ENCODE measurements at places on chromosomes 13 and 19.
A peak's percentile ranks its signal among the peaks of the same experiment; 100 is the strongest.

- DNase-seq = peak; percentile 29
Observed at GRCh38 chr19:708154-709143, at the start of gene PALM. TSS of gene PALM (plus strand) at chr19:708935. CDS start at chr19:709147, 212 bp downstream.

DNA sequence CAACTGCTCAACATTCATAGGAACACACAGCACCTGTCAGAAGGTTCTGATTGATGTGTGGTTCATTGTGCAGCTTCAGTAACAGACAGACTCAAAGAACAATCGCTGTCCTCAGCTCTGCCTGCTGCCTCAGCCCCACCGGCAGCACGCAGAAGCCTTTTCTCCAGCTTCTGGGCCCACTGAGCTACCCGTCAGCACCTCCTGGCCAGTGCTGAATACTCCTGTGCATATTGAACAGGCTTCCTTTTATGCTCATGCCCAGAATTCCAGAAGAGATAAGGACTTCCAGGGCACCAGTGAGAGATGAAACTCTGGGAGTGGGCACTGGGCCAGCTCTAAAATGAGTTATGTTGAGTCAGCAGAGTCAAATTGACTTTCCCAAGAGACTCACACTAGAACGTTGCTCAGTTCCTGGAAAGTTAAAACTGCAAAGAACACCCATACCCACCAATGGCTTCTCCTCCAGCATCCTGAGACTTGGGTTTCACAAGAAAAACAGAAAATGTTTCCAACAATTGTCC, 119.3 kb downstream of the COL4A1 start:
- no peak for DNase-seq

GRCh38 chr13:19089315-19089714, 92.3 kb downstream of the TUBA3C start:
- no peak for DNase-seq

DNA sequence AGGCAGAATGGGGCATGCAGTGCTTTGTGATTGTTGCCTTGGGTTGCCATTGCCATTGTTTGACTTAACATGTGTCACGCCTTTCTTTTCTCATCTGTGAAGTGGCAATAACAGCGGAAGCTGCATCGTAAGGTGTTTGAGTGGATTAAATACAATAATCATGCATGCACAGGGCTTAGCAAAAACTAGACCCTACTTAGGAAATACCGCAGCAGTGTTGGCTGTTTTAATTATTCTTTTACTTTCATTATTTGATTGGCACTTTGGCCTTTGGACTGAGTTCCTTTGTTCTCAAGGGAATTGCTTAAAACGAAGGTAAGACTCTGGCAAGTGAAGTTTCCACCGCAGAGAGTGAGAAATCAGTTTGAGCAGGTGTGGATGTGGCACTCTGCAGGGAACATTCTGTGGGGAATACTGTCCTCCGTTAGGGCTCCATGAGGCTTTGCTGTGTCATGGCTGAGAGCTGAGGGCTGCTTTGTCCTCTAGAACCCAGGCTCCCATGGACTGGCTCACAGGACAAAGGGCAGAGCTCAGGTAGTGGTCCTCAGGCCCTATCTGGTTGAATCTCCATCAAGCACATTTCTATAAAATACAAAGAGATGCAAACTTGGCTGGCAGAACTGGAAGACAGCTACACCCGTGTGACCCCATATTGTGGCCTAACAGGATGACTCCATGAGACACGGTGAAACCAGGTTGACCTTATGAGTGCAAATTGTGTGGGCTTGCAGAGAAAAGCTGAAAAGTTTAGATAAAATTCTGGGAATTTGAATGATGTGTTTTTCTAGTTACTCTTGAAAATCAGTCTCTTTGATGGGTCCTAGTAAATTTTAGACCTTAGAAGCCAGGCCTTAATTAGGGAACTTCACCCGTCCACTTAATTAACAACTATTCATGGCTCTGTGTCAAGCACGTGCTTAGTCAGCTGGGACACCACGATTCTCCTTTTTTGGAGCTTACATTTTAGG, 407.2 kb downstream of the KCNRG start:
- no peak for DNase-seq

- DNase-seq = no peak
Observed at GRCh38 chr13:76816394-76816793, 69.8 kb downstream of the KCTD12 start.

DNA sequence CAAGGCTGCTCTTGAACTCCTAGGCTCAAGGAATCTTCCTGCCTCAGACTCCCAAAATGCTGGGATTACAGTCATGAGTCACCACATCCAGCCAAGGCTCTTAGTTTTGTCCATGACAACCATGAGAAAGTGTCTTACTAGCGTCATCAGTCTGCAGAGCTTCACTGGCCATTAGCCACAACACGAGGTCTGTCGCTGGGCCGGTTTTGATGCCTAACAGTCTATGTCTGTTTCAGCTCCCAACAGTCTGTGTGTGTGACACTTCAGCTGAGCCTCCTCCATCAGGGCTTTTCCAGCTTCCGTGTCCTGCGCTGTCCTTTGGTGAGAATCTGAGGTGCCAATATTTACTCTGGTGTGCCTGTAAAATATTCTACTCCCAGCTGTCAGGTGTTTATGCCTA, 47.6 kb downstream of the CEP89 start:
- no peak for DNase-seq

DNA sequence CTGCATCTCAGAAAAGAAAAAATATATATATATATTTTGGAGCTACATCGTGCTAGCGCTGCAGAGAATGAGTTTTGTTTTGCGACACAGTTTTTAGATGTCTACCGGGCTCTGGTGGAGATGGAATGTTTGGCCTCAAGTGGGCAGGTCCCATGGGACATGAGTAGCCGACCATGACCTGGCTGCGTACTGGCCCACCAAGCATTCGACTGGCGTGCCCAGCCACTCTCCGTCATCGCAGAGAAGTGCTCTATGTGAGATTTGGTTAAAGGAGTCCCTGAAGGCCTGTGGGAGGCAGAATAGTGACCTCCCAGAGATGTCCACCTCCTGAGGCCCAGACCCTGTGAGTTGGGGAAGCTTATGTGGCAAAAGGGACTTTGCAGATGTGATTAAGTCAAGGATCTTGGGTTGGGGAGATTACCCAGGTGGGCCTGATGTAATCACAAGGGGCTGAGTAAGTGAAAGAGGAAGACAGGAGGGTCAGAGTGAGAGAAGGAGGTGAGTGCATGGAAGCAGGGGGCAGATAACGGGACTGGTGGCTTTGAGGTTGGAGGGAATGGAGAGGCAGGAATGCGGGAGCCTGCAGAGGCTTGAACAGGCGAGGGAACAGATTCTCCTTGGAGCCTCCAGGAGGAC, 821 bp upstream of the LILRB4 start:
- DNase-seq = no peak

DNA sequence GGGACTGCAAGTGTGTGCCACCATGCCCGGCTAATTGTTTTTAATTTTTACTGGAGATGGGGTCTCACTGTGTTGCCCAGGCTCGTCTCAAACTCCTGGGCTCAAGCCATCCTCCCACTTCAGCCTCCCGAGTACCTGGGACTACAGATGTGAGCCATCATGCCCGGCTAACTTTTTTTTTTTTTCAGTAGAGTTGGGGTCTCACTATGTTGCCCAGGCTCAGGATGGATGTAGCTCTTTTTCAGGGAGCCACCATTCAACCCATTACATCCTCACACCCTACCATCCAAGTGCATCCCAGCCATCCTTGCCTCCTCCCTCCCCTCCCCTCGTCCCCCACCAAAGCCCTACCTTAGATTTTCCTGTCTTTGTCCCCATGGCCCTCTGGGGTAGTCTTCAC, 14.9 kb downstream of the CELF5 start:
- no peak for DNase-seq

DNA sequence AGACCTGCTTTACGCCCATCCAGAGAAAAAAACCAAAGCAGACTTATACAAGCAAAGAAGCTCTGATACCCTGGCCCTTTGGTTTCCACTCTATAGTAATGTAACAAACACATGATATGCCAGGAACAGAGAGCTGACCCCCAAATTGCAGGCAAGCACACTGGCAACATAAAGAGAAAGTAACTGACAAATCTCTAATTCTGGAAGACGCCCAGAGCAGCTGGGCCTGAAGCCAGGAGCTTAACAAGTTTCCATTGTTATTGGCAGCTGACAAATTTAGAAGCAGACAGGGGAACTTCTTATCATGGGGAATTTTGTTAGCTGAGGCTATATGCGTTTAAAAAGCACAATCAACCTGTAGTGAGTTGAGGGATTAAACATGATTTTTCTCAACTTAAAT, 158.0 kb downstream of the DLEU7 start:
- DNase-seq = peak; percentile 16

DNA sequence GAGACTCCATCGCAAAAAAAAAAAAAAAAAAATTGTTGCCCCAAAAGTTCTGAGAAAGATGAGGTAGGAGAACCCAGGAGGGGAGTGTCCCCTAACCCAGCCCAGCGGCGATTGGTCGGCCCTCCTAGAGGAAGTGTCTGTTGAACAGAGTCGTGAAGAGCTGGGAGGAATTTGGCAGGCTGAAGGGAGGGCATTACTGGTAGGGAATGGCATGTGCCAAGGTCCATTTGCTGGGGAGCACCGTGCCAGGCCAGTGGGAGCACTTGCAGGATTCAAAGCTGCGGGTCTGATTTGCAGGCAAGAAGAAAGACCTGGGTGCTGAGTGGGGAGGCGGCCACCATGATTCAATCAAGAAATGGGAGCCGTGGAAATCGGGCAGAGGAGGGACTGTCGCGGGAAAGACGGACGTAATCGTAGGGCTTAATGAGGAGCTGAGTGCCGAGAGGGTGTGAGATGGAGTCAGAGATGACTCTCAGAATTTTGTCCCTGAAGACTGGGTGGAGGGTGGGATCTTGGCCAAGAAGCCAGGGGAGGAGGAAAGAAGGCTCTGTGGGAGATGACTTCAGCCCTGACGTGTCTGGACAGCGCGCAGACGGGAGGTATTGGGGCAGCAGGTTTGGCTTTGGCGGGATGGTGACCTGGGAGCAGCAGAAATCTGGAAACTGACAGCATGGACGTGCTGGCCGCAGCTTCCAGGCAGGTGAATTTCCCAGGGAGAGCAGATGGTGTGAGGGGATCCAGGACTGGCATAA, 15.4 kb downstream of the CERS4 start:
- no peak for DNase-seq

DNA sequence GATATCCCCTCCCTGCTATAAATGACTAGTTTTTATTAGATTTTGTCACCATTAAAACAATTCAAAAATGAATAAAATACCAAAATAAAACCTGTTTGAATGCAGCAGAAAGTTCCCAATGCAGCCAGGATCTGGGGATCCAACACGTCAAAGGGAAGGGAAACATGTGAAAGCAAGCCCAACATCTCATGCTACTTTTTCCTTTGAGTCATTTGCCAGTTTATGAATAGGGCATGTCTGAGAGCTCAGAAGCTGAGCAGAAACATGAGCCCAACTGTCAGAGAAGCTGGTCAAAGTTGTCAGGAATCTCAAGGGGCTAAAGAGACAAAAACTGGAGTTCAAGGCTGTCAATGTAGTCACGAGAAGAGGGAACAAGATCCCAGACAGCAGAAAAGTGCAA, 526.4 kb downstream of the KLF5 start:
- no peak for DNase-seq

DNA sequence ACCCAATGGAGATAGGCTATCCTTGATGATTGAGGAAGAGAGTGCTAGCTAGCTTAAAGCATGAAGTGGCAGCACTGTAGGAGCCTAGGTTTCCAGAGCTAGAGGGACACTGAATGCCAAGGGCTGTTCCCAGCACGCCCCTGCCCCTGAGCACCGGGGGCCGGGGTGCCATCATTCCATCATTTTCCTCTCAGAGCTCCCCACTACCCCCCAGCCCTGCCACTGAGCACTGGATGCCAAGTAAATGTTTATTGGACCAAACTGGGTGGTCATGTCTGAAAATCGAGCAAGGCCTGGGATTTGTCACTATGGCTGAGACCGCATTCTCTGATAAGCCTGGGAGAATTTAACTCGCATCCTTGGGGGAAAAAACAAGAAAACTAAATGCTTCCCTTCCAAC, 142.8 kb downstream of the STK24 start:
- DNase-seq = no peak

- DNase-seq = no peak
Observed at GRCh38 chr19:12720851-12721655, 2.7 kb downstream of the TNPO2 start.

- no peak for DNase-seq
Observed at GRCh38 chr13:59780058-59780457, 383.7 kb downstream of the DIAPH3 start.

DNA sequence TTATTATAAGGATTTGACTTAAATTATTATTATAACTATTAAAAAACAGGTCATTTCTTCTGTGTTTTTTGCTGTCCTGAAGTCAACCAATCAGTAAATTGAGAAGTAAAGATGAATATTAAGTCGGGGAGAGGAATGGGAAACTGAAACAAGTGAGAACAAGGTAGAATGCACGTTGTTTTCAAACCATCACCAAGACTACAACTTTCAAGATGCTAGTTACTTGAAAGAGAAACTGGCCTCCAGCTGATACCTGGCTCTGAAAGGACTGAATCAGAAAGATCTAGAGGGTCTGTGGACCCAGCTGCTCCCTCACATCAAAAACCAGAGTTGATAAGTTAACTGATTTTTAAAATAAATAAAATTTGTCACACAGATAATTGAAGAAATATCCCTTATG, 1301.5 kb upstream of the ATXN8OS start:
- DNase-seq = no peak

DNA sequence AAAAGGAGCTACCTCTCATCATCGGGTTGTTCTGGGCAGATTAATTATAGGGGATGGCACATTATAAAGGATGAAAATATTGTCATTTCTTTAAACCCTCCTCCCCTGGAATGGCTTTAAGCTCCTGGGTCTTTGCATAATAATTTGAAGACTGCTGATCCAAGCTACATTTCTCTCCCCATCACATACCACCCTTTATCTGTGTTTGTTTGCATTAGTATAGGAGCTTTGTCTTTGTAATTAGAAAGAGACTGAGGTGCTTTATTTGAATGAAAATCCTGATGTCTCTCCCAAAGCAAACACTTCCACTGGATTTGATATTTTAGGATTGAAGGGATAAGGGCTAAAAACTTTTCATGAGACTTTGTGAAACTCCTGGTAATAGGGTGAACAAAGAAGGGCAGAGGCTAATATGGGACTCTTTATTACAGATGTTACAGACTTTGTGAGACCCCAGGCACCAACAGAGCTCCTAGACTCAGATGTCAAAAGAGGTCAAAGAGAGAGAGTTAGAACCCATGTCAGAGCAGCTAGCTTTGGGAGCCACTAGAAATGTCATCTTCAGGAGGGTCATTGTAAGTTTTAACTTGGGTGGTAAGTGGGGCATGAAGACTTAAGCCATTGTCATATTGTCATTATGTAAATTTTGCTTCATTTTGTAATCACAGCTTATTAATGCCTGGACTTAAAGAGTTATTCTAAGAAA, 75.3 kb upstream of the RXFP2 start:
- DNase-seq = no peak

DNA sequence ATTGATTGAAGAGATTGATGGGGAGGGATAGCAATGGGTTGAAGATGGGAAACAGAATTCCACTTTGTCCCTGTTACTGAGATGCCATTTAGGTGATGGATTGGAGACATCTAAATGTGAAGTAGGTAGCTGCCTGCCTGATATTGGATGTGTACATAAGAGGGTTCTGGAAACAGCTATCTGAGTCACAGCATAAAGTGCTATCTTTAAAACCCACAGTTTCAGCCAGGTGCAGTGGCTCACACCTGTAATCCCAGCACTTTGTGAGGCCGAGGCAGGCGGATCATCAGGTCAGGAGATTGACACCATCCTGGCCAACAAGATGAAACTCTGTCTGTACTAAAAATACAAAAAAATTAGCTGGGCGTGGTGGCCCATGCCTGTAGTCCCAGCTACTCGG, 72.6 kb downstream of the DNAJC3 start:
- no peak for DNase-seq

All from NCI-H1436 (cell line).